ENCODE measurements at places on chromosomes 4 and X. TPM values are rescaled to one million over a fixed set of nuclear protein-coding genes. Genes with fewer than 3 reads are reported as not detected.

Gene TCEAL7
- 1.2 TPM for total RNA-seq

Gene CTAG2
- total RNA-seq = not detected

Gene HGFAC
- 0.51 TPM for total RNA-seq

Gene HSPA4L
- 4.4 TPM for total RNA-seq

Gene NWD2
- not detected for total RNA-seq

Gene GATA1
- total RNA-seq = not detected

Gene KCND1
- 0.79 TPM for total RNA-seq

Gene GNRHR
- not detected for total RNA-seq

Gene GAB3
- total RNA-seq = 14.1 TPM

Gene RBMXL3
- total RNA-seq = not detected

Gene AMBN
- not detected for total RNA-seq

Gene DCX
- total RNA-seq = not detected

Gene WNK3
- 0.60 TPM for total RNA-seq

Gene HERC5
- 6.7 TPM for total RNA-seq

Gene NAT8L
- under 0.01 TPM for total RNA-seq

Gene SFRP2
- not detected for total RNA-seq

Gene MAML3
- total RNA-seq = 5.6 TPM

Gene FGB
- not detected for total RNA-seq

Gene IL2RG
- not detected for total RNA-seq

Gene HSD17B11
- 71.5 TPM for total RNA-seq

Gene VEGFD
- total RNA-seq = 0.17 TPM

Gene OPHN1
- total RNA-seq = 11.7 TPM

Gene CXorf49
- total RNA-seq = not detected

Gene CCDC120
- total RNA-seq = 0.85 TPM

Gene SOWAHB
- total RNA-seq = under 0.01 TPM

Gene GLUD2
- total RNA-seq = 1.1 TPM

Gene GPM6B
- total RNA-seq = 0.17 TPM

Gene GC
- not detected for total RNA-seq

Gene TIGD4
- 0.17 TPM for total RNA-seq

Gene HOPX
- 2.6 TPM for total RNA-seq

Gene MFAP3L
- total RNA-seq = 29.8 TPM

Gene REELD1
- total RNA-seq = not detected

Gene ARL9
- not detected for total RNA-seq

Gene GABRQ
- total RNA-seq = not detected

Gene CTAG1A
- total RNA-seq = not detected

Gene GPC3
- total RNA-seq = not detected

Gene CXCL3
- total RNA-seq = 0.85 TPM

Gene RENBP
- 27.4 TPM for total RNA-seq

Gene TCEAL5
- not detected for total RNA-seq

Gene SPP1
- 11.6 TPM for total RNA-seq

Gene VCX2
- total RNA-seq = not detected

Gene C4orf36
- total RNA-seq = under 0.01 TPM

Gene GAGE12F
- total RNA-seq = not detected

Gene PNMA6A
- total RNA-seq = 0.34 TPM

Gene ZNF141
- 12.7 TPM for total RNA-seq

Gene AFM
- total RNA-seq = not detected

Gene MUC7
- total RNA-seq = not detected
